Activated CD4-positive, alpha-beta T cell treated with anti-CD3 and anti-CD28 coated beads, Interleukin-2, amount 50 U/mL, for 48 hours (primary cell): ENCODE measurements at places on chromosomes 12 and 14.

GRCh38 chr12:104060791-104061190 lies 3.5 kb upstream of the HCFC2 start:
- DNase-seq: no peak

DNA sequence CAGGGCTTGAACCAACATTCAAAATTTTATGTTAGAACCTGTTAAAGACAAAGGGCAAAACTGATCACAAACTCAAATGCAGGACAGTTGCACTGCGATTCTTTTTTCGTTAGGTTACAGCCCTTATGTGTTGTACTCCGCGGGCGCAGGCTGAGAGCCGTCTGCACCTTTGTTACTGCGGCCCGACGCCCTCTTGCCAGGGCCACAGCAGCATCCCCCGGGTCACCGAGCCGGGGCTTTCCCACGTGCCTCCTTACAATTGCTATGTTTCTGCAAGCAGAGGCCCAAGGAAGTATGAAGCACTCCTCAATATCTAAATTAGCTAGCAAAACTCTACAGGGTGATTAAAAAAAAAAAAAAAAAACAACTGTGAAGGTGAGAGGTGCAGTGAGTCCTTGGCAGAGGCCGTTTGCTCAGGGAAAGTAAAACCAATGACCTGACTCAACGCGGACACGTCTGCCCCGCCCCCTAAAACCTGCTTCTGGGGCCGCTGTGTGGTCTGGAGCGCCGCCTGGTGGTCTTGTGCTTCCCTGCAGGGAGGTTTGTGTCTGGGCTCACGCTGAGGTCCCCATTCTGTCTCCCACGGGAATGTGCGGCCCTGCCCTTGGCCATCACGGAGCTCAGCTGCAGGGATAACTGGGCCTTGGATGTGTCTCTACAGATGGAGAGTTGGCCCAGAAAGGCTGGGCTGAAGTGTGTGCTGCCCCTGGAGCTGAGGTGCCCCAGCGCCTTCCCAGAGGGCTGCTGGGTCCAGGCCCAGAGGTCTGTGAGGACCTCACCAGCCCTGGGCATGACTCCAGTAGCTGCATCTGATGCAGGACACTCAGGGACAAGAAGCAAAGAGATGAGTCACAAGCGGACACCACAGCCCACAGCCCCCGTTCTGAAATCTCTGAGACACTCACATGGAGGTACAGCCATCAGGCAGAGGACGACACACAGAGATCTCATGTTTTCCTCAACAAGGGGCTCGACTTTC lies 418.5 kb downstream of the TMEM121 start:
- DNase-seq: peak; percentile 90

DNA sequence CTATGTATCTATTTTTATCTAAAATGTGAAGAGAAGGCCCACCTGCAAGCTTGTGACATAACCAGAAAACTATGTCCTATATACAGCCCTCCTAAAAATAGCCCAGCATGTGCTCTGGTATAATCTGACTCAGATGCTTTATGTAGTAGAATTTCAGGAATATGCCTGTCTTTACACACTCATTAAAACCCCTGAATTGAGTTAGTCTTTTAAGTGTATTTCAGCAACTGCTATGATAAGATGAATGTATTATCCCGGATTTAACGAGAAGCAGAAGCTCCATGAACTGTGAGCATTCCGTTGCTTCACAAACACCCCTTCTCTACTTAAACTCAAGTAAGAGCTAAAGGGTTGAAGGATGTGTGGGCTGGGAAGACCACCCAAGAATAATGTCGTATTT lies 89.9 kb upstream of the PRICKLE1 start:
- DNase-seq: no peak

DNA sequence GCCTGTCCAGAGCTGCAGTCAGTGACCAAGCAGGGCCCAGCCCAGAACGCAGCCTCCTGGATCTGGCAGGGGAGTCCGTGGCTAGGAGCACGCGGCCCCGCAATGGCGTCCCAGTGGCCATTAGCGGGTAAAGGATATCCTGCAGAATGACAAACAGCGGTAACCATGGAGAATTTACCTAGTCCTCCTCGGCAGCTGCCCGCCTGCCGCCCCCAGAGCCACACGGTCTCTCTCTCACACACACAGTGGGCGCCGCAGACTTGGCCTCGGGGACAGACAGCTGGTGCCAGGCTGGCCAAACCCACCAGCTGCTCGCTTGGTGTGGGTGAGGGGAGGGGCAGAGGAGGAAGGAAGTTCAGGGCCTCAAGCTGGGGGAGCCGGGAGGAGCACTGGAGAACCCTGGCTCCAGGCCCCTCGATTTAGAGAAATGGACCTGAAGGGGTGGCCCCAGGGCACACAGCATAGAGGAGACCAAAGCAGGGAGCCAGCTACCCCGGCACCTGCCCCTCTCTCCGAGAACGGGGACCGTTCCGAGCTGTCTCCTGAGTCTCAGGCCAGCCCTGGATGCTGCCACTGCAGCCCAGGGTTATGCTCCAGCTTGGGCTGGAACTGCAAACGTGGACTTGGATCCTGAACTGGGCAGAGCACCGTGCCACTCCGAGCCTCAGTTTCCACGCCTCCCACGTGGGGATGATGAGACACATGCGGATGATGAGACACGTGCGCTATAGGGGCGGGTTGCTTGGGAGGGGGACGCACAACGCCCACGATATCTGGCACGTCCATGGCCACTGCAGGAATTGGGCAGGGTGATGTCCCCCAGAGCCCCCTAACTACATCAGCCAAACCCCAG lies 3.4 kb downstream of the CDK2AP1 start:
- DNase-seq: no peak

GRCh38 chr12:110379197-110379596 lies 24.3 kb downstream of the ANAPC7 start:
- no peak for DNase-seq

DNA sequence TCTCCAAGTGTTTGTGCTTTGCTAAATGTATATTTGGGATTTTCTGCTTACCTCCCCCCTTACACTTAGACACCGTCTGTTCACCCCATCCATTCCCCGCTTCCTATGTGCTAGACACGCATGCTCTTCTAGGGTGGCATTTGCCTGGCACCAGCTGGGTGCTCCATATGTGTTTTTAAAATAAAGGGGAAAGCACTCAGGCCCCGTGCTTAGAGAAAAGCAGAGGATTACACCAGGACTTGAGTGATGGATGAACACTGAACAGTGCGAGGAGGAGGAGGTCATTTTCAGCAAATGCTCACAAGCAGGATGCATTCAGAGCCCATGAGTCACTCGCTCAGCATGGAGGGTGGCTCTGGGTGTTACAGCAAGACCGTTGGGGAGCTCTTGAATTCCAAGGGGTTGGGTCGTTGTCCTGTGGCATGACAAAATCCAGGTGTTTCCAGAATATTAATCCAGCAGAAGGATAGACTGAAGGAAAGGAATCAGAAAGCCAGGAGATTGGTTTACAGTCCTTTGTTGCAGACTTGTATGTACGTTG lies 2.9 kb upstream of the BDKRB1 start:
- DNase-seq: no peak

GRCh38 chr14:35388656-35389314 lies 15.8 kb downstream of the NFKBIA start:
- DNase-seq: no peak

GRCh38 chr14:32003585-32003984 lies 73.5 kb upstream of the ARHGAP5 start:
- DNase-seq: no peak

GRCh38 chr12:122932207-122932606 lies 34.1 kb downstream of the ABCB9 start:
- DNase-seq: no peak

DNA sequence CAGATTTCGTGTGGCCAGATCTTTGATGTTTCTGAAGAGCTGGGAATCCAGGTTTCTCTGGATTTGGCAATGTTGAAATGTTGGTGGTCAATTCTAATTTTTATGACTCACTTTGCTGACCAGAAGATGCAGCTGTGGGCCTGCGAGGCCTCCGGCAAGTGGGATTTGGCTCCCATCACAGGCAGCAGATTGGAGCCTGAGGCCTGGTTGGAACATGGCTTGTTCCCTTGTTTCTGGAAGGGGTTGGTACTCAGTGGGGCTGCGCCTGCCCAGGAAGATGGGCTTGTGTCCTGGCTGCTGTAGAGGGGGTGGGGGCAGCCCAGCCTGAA lies 23.1 kb downstream of the FBRSL1 start:
- DNase-seq: no peak

DNA sequence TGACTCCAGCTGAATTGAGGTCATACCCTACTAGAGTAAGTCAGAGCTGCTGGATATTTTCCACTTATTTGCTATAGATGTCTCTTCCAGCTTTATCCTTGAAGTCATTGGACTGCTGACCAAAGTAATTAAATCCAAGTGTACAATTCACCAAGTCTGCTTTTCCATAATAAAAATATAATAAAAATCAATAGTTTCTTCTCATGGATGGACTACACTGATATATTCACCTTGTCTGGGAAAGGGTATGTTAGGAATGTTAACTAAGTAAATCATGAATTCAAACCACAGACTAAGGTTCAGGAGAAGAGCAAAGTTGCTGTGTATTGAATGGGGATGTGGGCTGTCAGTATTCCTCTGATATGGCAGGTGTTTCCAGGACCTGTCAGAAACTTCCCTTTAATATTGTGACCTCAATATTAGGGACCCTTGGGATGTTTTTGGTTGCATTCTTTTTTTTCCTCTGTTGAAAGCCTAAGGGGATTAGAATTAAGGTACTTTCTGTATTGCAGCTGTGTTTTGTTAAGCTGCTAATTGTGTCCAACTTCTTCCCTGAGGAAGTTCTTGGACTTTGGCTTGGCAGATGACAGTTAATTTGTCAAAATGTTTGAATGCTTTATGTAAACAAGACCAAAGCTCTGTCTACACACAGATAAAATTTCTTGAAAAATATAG lies 284.0 kb downstream of the ATP23 start:
- no peak for DNase-seq

GRCh38 chr12:23204933-23205778 lies 580.2 kb downstream of the ETNK1 start:
- no peak for DNase-seq

DNA sequence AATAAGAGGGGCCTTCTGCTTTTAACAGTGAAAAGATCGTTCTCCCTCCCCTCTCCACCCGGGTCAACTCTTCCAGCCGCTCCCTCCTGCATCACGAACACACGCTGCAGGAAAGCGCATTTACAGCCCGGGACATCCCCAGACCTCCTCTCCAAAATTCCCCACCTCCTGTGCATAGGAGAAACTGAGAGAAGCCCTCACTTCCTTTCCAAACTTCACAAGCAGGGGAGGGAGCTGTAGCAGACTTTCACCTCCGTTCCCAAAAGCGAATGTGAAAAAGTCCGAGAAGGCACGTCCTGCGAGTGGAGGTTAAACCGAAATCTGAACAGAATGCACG lies 513 bp downstream of the BCAT1 start:
- DNase-seq: peak; percentile 41

DNA sequence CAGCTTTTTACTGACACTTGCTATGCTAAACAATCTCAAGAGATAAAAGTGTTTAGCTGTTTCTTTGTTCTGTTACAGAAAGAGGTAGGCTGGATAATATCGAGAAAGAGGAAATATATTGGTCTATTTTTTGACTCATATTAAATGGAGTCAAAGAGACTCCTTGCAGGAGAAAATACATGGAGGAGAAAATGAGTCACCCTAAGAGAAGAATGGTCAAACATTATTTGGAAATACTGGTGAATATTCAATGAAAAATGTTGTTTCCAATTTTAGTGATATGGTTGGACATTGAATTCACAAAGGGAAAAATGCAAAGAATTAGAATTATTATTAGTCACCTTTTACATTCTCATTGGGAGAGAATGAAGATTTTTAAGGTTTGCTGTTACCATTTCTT lies 3.2 kb downstream of the KCNJ8 start:
- no peak for DNase-seq

GRCh38 chr12:26369588-26369987 lies 174.2 kb downstream of the SSPN start:
- no peak for DNase-seq

DNA sequence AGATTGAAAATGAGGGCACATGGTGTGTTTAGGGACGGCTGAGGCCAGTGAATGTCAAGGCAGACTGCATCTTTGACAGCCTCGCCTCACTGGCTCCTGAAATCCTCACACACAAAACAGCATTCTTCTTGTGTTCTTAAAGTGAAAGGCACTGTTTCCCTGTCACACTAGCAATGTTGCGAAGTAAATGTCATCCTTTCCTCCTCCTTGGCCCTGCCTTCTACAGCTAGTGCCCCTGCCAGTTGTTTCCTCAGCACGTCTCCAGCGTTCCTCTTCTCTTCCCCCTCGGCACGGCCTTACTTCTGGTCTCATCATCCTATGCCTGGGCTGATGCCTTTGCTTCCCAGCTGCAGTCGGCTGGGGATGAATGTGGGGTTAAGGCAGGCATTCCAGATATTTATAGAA lies 129.4 kb upstream of the DNM1L start:
- no peak for DNase-seq

DNA sequence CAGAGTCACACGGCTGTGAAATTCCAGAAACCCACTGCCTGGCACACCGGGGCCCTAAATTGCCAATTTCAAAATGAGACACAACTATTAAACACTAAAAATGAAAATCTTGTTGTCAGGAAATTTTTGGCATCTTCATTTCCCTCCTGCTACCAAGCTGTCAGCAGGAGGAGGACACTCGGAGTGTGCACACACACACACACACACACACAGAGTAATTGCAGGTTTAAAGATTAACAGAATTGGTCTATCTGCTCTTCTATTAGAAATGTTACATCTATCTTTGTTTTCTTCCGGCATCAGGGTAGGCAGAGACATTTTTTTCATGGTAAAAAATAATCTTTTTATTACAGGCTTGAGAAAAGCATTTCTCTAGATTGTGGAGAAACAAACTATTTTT lies 314.2 kb downstream of the EGLN3 start:
- no peak for DNase-seq

- DNase-seq: peak; percentile 3
These were observed 50.4 kb downstream of the TBX5 start for GRCh38 chr12:114355389-114356088.

DNA sequence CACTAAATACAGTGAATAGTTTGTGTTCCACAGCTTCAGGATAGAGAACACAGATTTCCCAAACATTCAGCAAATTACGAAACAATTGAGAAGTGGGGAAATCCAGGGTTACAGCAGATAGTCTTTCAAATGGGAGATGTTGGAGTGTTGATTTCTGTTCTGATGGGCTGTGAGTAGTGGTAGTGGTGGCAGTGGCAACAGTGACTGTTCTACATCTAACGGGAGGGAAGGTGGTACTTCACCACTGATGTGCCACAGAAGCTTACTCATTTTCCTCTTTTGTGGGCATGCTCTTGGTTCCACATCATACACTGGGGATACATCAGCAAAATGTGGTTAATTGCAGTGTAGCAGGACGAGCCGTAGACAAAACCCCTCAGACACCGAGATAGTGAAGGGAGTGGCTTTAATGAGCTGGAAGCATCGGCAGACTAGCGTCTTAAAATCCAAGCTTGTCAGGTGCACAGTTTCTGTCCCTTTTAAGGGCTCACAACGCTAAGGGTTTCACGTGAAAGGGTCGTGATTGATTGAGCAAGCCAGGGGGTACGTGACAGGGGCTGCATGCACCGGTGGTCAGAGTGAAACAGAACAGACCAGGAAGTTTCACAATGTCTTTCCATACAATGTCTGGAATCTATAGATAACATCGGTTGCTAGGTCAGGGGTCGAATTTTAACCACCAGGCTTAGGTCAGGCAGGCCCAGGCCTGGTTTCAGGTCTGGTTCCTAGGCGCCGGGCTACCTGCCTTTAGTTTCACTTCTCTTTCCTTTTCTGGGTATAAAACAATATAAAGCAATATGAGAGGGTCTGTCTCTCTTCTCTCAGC lies 330.6 kb upstream of the FBXO33 start:
- DNase-seq: no peak
